BE2C (cell line): ENCODE measurements at places on chromosomes 11 and 22.

GRCh38 chr11:65434667-65435410, 12.2 kb downstream of the NEAT1 start:
- no peak for DNase-seq

GRCh38 chr11:112348480-112349029, 87.9 kb upstream of the PLET1 start:
- DNase-seq = no peak

DNA sequence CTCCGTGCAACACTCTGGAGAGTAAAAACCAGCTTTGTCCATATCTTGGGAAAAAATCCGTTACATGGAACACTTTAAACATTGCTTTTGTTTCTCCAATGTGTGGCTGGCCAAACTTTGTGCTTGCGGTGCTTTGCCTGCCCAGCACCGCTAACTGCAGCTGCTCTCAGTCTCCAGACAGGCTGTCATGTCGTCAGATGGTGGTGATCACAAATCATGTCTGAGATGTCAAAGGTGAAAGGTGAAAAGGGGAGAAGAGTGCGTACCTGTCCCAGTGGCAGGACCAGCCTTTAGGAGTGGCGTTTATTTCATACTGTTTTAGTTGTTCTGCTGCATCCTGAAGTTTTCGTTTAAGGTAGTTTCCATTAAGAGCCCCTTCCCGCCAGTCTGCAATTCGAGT, 17.1 kb upstream of the AGBL2 start:
- no peak for DNase-seq

DNA sequence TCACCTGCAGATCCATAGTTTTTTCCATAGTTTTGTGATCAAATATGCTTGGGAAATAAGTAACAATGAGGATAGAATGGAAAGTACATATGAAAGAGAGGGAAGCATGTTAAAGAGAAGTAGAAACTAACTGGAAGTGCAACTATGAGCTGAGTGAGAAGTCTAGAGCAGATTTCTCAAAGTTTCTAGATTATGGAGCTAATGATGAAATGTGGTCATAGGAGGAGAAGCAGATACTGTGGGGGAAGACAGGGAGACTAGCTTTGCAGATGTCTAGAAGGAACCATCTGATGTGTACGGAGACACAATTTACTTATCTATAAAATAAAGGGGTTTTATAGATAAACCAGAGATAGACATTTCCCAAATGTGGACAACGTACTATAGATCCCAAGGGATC, 37.1 kb downstream of the RELT start:
- no peak for DNase-seq

DNA sequence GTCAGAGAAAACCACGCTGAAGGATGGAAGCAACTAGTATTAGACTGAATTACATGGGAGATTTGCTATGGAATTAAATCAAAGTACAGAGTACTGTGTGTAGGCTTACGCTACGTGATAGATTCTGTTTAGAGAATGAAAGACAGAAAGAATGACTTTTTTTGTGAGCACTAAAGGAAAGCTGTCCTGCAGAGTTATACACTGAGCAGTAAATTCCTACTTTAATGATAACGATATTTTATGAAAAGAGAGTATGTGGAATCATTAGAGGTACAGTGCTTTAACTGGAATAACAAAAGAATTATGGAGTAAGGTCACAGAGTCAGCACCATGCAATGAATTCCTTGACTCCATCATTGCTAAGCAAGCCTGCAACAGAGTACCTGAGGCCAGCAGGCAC, 295.3 kb upstream of the SYN3 start:
- no peak for DNase-seq

DNA sequence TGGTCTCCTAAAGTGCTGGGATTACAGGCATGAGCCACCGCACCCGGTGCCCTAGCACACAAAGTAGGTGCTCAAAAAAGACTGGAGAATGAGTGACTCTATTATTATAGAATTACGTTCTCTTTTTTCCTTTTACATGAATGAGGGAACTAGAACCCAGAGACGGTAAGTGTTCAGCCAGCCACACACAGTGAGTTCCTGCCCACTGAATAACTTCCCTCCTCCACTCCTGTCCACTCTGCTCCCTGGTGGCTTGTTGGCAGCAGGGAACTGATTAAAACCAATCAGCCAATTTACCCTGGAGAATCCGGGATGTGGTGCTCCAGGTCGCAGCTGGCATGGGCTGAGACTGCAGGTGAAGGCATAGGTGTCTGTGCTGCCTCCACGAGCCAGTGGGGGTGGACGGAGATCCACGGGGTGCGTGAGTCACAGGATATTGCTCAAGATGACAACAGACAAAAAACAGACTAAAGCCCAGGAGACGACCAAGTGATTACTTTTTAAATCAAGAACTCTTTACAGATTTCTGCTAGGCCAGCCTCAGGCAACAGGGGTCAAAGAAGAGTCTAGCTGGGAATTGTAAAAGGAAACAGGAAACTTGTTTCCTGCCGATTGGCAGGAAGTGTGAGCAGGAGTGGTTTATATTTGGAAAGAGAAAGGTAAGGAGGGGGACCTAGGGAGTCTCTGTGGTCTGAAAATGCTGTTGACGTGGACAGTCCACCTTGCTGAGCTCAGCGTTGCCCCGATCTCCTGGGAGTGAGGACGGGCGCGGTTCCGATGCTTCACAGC, 95.2 kb upstream of the TP53I11 start:
- no peak for DNase-seq

GRCh38 chr22:46914916-46915894, 152.8 kb downstream of the TBC1D22A start:
- no peak for DNase-seq

- DNase-seq = no peak
These were observed 93.9 kb upstream of the API5 start for GRCh38 chr11:43217849-43218248.

DNA sequence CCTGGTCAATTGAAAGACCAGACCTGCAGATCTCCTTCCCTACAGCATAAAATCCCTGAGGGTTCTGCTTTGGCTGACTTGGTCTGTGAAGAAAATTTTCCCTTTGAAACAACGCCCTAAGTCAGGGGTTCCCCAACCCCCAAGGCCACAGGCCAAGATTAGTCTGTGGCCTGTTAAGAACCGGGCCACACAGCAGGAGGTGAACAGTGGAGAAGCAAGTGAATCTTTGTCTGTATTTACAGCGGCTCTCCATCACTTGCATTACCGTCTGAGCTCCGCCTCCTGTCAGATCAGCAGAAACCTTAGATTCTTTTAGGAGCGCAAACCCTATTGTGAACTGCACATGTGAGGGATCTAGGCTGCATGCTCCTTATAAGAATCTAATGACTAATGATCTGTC, 38.2 kb downstream of the CCDC83 start:
- DNase-seq = no peak

DNA sequence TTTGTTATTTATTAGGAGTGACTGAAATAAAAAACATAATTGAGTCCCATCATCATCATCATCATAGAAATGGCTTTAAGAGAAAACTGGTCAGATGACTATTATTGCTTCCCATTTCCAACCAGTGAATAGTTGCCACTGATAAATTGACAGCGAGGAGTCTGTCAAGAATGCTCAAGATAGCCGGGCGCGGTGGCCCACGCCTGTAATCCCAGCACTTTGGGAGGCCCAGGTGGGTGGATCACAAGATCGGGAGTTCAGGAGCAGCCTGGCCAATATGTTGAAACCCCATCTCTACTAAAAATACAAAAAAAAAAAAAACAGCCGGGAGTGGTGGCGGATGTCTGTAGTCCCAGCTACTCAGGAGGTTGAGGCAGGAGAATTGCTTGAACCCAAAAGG, 1.9 kb downstream of the WBP2NL start:
- no peak for DNase-seq

GRCh38 chr11:110087812-110088534, 5.2 kb upstream of the ZC3H12C start:
- DNase-seq = no peak

DNA sequence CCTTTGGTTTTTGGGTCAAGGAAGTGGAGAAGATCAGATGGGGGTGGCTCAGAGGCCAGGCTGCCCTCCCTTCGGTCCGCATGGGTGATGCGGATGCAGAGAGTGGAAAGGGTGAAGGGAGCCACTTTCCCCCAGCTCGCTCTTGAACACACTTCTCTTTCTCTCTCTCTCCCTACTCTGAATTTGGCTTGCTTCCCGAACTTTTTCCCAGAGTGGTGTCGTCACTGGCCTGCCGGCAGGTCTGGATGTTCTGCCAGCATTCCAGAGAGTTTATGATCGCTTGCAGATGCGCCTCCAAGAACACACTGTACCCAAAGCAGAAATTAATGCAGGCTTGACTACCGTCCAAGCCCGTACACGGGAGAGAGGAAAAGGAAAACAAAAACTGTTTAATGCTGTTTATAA, 103.2 kb downstream of the ZBTB16 start:
- DNase-seq = peak; percentile 89

GRCh38 chr11:31757260-31757835, 53.8 kb downstream of the PAX6 start:
- no peak for DNase-seq

DNA sequence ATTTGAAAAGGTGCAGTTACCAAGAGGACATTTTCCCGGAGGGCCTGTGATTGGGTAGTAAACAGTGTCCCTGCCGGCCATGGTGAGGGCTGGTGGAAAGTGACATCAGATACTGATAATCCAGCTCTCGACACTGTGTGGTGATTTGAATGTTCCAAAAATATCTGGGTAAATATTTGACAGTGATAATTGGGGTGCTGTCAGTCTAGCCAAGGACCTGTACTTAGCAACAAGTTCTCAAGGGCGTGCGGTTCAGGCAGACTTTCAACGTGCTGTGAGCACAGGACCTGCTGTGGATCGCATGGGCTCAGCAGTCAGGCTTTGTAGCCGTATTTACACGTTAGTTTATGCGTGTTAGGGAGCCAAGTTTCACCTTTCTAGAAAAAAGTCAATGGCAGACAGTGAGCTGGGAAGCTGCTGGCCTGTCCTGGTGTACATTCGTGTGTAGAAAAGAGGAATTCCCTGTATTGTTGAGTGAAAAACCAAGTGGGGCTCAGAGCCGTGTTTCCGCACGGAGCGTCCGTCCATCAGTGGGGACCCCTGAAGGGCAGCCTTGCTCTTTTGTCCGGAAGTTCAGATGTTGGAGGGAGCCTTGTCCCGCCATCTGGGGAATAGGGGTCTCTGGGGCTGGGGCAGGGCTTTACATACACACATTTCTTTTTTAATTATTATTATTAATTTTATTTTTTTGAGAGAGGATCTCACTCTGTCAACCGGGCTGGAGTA, 11.3 kb downstream of the TRMU start:
- no peak for DNase-seq

- no peak for DNase-seq
These were observed 41.6 kb downstream of the WEE1 start for GRCh38 chr11:9615031-9615451.
